Muscle of leg (tissue), 16 donors: ENCODE measurements at places on chromosomes 3 and 15. TPM values are rescaled to one million over a fixed set of nuclear protein-coding genes. Genes with fewer than 3 reads are reported as not detected.

- H3K4me1 ChIP-seq, result peaks cover 17% of the 10 kb centered on the region
- no peaks in the 10 kb centered on the region for H3K27me3 ChIP-seq
- H3K36me3 ChIP-seq, result peaks cover 8% of the 10 kb centered on the region
- no peak overlapping the region for H3K4me3 ChIP-seq
- no peak for DNase-seq
Measured at GRCh38 chr3:4738737-4739274, 240.4 kb upstream of the BHLHE40 start.

GRCh38 chr3:174767406-174767805 is 91.7 kb upstream of the NAALADL2 start:
- no peaks in the 10 kb centered on the region for H3K36me3 ChIP-seq
- H3K4me1 ChIP-seq, result no peaks in the 10 kb centered on the region
- H3K27ac ChIP-seq, result no peak overlapping the region
- no peaks in the 10 kb centered on the region for H3K27me3 ChIP-seq
- DNase-seq, result no peak

DNA sequence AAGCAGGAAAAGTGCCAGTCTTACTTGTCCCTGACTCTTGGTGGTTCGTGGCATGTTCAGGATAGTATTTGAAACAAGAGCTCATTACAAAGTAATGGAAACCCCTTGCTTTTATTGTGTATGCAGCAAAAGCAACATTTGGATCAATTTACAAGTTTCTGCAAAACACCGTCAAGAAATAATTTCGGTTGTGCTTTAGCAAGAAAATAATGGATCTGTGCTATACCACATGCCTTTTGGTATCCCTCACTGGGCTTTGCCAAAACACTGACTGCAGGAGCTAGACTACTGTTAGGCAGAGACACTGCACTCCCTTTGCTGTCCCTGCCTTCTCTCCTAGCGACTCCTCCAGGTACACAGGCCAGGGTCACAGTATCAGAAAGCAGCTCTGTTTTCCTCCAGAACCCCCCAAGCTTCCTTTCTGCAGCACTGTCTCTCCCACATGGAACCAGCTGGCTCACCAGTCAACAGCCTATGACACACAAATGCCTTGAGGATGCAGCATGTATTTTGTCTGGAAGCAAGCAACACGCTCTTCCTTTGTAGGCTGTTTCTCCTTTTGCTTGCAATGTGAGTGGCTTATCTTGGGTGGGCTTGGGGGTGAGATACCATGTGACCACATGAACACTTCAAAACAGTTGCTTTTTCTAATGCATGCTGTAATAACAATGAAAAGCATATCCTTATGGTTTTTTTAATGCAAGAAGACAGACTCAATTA is 111.4 kb downstream of the PGPEP1L start:
- no peak overlapping the region for H3K4me3 ChIP-seq
- H3K27ac ChIP-seq, result no peak overlapping the region
- no peak for DNase-seq
- H3K27me3 ChIP-seq, result no peaks in the 10 kb centered on the region
- no peaks in the 10 kb centered on the region for H3K4me1 ChIP-seq
- H3K36me3 ChIP-seq, result peaks cover 31% of the 10 kb centered on the region

DNA sequence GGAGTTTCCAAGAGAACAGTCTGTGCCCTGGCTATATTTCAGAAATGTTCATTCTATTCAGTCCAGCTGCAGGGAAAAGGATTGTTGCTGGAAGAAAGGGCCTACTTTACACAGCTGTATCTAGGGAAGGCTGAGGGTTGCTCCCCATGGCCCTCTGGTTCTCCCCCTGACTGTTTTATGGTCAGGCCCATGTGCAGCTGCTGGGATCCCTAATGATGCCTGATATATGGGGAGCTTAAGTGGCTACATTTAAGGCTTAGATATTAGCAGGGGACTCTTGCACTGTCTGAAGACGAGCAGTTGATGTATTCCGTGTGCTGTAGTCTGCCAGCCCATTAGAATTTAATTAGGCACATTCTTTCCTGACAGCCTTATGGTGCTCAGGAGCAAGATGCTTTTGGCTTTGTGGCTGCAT is 72.0 kb downstream of the FAM43A start:
- H3K4me1 ChIP-seq, result peaks cover 40% of the 10 kb centered on the region
- peak overlapping the region; percentile 57 for H3K27ac ChIP-seq
- H3K4me3 ChIP-seq, result no peak overlapping the region
- DNase-seq, result peak; percentile 98

GRCh38 chr3:127101411-127102187 is 91.3 kb upstream of the PRR23E start:
- H3K4me1 ChIP-seq, result no peaks in the 10 kb centered on the region
- H3K27me3 ChIP-seq, result peaks cover 11% of the 10 kb centered on the region
- no peak overlapping the region for H3K27ac ChIP-seq
- H3K36me3 ChIP-seq, result no peaks in the 10 kb centered on the region
- no peak for DNase-seq

- no peaks in the 10 kb centered on the region for H3K36me3 ChIP-seq
- H3K4me1 ChIP-seq, result no peaks in the 10 kb centered on the region
- no peak overlapping the region for H3K27ac ChIP-seq
- H3K4me3 ChIP-seq, result no peak overlapping the region
- no peak for DNase-seq
- H3K27me3 ChIP-seq, result no peaks in the 10 kb centered on the region
Measured at GRCh38 chr3:40258064-40258463, 51.4 kb upstream of the EIF1B start.

DNA sequence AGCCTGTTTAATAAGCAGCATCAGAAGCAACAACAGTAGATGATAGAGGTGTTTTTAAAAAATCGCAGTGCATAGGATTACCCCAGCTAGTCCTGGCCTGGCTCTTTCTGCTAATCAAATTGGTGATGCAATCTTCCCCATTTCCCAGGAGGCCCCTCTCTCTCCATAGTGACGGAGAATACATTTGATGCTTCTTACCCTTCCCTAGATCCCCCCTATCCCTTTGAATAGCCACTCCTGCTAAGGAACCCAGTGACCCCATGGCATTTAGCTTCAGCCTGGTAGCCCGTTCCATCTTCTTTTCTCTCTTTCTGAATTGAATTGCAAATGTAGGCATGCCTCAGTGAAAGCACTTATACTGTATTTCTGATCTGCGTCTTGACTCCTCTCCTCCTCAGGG is 223.6 kb upstream of the GAP43 start:
- no peak for DNase-seq
- H3K27ac ChIP-seq, result no peak overlapping the region
- no peaks in the 10 kb centered on the region for H3K36me3 ChIP-seq
- no peak overlapping the region for H3K4me3 ChIP-seq
- H3K27me3 ChIP-seq, result no peaks in the 10 kb centered on the region
- no peaks in the 10 kb centered on the region for H3K4me1 ChIP-seq

DNA sequence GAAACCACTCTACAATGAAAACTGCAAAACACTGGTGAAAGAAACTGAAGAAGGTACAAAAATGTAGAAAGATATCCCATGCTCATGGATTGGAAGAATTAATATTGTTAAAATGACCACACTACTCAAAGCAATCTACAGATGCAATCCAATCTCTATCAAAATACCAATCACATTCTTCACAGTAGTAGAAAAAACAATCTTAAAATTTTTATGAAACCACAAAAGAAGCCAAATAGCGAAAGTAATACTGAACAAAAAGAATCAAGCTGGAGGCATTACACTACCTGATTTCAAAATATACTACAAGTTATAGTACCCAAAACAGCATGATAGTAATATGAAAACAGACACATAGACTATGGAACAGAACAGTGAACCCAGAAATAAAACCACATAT is 36.9 kb downstream of the TXNRD3 start:
- peaks cover 13% of the 10 kb centered on the region for H3K36me3 ChIP-seq
- no peaks in the 10 kb centered on the region for H3K27me3 ChIP-seq
- DNase-seq, result no peak
- H3K4me3 ChIP-seq, result no peak overlapping the region
- H3K4me1 ChIP-seq, result no peaks in the 10 kb centered on the region
- no peak overlapping the region for H3K27ac ChIP-seq

DNA sequence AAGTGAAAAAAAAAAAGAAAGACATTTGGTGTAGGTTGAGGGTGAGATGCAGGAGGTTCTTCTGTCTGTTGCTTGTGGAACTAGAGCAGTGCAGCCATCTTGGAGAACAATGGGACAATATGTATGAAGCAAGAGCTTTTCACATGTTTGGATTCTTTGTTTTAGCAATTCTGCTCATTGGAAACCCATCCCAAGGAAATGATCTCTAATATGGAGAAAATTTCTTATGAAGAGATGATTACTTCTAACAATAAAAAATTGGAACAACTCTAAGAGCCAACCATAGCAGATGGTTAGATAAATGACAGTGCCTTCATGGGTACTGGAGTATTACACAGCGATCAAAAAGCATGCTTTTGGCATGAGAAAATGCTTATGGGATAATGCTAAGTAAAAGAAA is 56.3 kb downstream of the RASGRF1 start:
- H3K4me1 ChIP-seq, result no peaks in the 10 kb centered on the region
- no peaks in the 10 kb centered on the region for H3K36me3 ChIP-seq
- H3K27ac ChIP-seq, result no peak overlapping the region
- peaks cover 6% of the 10 kb centered on the region for H3K27me3 ChIP-seq
- H3K4me3 ChIP-seq, result no peak overlapping the region

- H3K4me1 ChIP-seq, result peaks cover 6% of the 10 kb centered on the region
- H3K27ac ChIP-seq, result peak overlapping the region; percentile 9
- DNase-seq, result no peak
- H3K36me3 ChIP-seq, result no peaks in the 10 kb centered on the region
Measured at GRCh38 chr3:143160437-143160836, 40.9 kb downstream of the CHST2 start.

GRCh38 chr3:13896473-13897154 is 16.7 kb upstream of the WNT7A start:
- H3K27ac ChIP-seq, result no peak overlapping the region
- no peaks in the 10 kb centered on the region for H3K36me3 ChIP-seq
- H3K4me1 ChIP-seq, result peaks cover 15% of the 10 kb centered on the region
- H3K27me3 ChIP-seq, result peaks cover 30% of the 10 kb centered on the region
- H3K4me3 ChIP-seq, result no peak overlapping the region
- DNase-seq, result peak; percentile 78

DNA sequence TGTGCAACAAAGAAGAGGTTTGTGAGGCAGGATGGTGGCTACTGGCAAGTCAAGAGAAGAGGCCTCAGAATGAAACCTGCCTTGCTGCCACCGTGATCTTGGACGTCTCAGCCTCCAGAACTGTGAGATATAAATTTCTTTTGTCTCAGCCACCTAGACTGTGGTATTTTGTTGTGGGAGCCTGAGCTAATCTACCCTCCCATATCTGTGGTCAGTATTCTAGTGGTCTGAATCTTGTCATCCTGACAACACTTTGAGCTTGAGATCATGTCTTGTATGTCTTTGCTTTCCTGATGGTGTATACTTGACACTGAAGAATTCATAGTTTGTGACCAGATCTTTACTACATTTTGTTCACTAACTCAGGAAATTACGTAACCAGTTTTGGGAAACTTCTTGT is 240.6 kb upstream of the GOLIM4 start:
- no peaks in the 10 kb centered on the region for H3K36me3 ChIP-seq
- no peak overlapping the region for H3K4me3 ChIP-seq
- no peak for DNase-seq
- H3K27me3 ChIP-seq, result no peaks in the 10 kb centered on the region
- H3K4me1 ChIP-seq, result no peaks in the 10 kb centered on the region

GRCh38 chr3:38711321-38711720 is 61.8 kb upstream of the SCN5A start:
- H3K27me3 ChIP-seq, result peaks cover 3% of the 10 kb centered on the region
- H3K36me3 ChIP-seq, result no peaks in the 10 kb centered on the region
- no peak for DNase-seq
- H3K4me3 ChIP-seq, result no peak overlapping the region
- no peaks in the 10 kb centered on the region for H3K4me1 ChIP-seq

- DNase-seq, result no peak
- H3K27ac ChIP-seq, result no peak overlapping the region
- H3K36me3 ChIP-seq, result no peaks in the 10 kb centered on the region
- H3K27me3 ChIP-seq, result no peaks in the 10 kb centered on the region
- H3K4me1 ChIP-seq, result no peaks in the 10 kb centered on the region
Measured at GRCh38 chr15:93716615-93717231, 514.6 kb upstream of the MCTP2 start.

GRCh38 chr3:63952248-63952594 is 40.0 kb upstream of the SCAANT1 start:
- H3K36me3 ChIP-seq, result peaks cover 11% of the 10 kb centered on the region
- H3K4me3 ChIP-seq, result no peak overlapping the region
- H3K27ac ChIP-seq, result no peak overlapping the region
- no peaks in the 10 kb centered on the region for H3K27me3 ChIP-seq
- no peak for DNase-seq

- H3K4me3 ChIP-seq, result peak overlapping the region; percentile 22
- H3K4me1 ChIP-seq, result peaks cover 8% of the 10 kb centered on the region
- H3K27ac ChIP-seq, result no peak overlapping the region
- peak; percentile 43 for DNase-seq
Measured at GRCh38 chr15:45429941-45430792, 51.8 kb upstream of the GATM start.

GRCh38 chr3:13301286-13301987 is 118.7 kb downstream of the NUP210 start:
- no peaks in the 10 kb centered on the region for H3K36me3 ChIP-seq
- no peak overlapping the region for H3K27ac ChIP-seq
- peaks cover 3% of the 10 kb centered on the region for H3K4me1 ChIP-seq
- no peak overlapping the region for H3K4me3 ChIP-seq

GRCh38 chr15:47431501-47431900 is 285.8 kb upstream of the SEMA6D start:
- no peaks in the 10 kb centered on the region for H3K36me3 ChIP-seq
- no peak overlapping the region for H3K27ac ChIP-seq
- no peak overlapping the region for H3K4me3 ChIP-seq
- H3K4me1 ChIP-seq, result no peaks in the 10 kb centered on the region
- DNase-seq, result no peak

- H3K27ac ChIP-seq, result peak overlapping the region; percentile 68
- H3K4me3 ChIP-seq, result no peak overlapping the region
- peaks cover 22% of the 10 kb centered on the region for H3K4me1 ChIP-seq
- H3K36me3 ChIP-seq, result no peaks in the 10 kb centered on the region
- no peaks in the 10 kb centered on the region for H3K27me3 ChIP-seq
Measured at GRCh38 chr3:126082362-126083137, 1.4 kb downstream of the SLC41A3 start.

GRCh38 chr15:74422652-74423430 is 10.9 kb downstream of the SEMA7A start:
- no peaks in the 10 kb centered on the region for H3K36me3 ChIP-seq
- no peak for DNase-seq
- no peak overlapping the region for H3K4me3 ChIP-seq
- peaks cover 25% of the 10 kb centered on the region for H3K4me1 ChIP-seq
- H3K27me3 ChIP-seq, result no peaks in the 10 kb centered on the region

DNA sequence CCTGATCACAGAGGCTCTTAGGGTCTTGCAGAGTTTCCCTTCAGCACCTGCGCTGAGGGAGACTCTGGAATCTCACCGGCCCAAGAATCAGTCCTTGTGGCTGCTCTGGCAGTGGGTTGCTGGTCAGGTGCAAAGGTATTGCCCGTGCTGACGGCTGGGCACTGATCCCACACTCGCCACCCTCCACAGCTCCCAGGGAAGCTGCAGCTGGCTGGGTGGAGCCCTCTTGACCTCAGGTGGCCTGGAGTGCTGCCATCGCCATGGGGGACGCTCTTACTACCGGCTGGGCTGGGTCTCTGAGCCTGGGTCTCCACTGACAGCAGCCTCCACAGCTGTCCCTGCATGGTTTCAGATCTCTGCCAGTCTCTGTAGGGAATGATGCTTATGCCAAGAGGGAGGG is 52.6 kb upstream of the EPHB3 start:
- peaks cover 29% of the 10 kb centered on the region for H3K27me3 ChIP-seq
- H3K36me3 ChIP-seq, result no peaks in the 10 kb centered on the region
- no peak for DNase-seq
- peaks cover 13% of the 10 kb centered on the region for H3K4me1 ChIP-seq

The KIF7 gene
- polyA plus RNA-seq, result 7.3 TPM

The SMCO1 gene
- polyA plus RNA-seq, result 1.8 TPM

The STRC gene
- polyA plus RNA-seq, result 0.88 TPM

The CKMT1A gene
- polyA plus RNA-seq, result not detected

The GOLGA8O gene
- 0.68 TPM for polyA plus RNA-seq

The CAMK2N2 gene
- not detected for polyA plus RNA-seq

The SNRPA1 gene
- polyA plus RNA-seq, result 41.1 TPM

The GABRB3 gene
- polyA plus RNA-seq, result 1.2 TPM

The DAZL gene
- polyA plus RNA-seq, result not detected

The SRPRB gene
- polyA plus RNA-seq, result 37.7 TPM

The DCUN1D1 gene
- 20.2 TPM for polyA plus RNA-seq

The ZIC1 gene
- polyA plus RNA-seq, result 9.7 TPM
